H9 (cell line): ENCODE measurements at places on chromosomes 13 and 19. TPM values are rescaled to one million over a fixed set of nuclear protein-coding genes. Genes with fewer than 3 reads are reported as not detected.

GRCh38 chr13:77751513-77752456 is 54.3 kb downstream of the SLAIN1 start:
- DNase-seq = peak; percentile 41
- H3K27me3 ChIP-seq = no peaks in the 10 kb centered on the region
- H3K36me3 ChIP-seq = peaks cover 29% of the 10 kb centered on the region
- no peak overlapping the region for H3K4me3 ChIP-seq
- H3K4me1 ChIP-seq = no peaks in the 10 kb centered on the region; the same call in 1 of the 2 replicates

- H3K27me3 ChIP-seq = no peaks in the 10 kb centered on the region
- no peak overlapping the region for H3K4me3 ChIP-seq
- H3K36me3 ChIP-seq = peaks cover 4% of the 10 kb centered on the region; the same call in 1 of the 2 replicates
- H3K27ac ChIP-seq = no peak overlapping the region
- DNase-seq = no peak
These were observed 270.6 kb downstream of the PCDH20 start for GRCh38 chr13:61144834-61145593.

DNA sequence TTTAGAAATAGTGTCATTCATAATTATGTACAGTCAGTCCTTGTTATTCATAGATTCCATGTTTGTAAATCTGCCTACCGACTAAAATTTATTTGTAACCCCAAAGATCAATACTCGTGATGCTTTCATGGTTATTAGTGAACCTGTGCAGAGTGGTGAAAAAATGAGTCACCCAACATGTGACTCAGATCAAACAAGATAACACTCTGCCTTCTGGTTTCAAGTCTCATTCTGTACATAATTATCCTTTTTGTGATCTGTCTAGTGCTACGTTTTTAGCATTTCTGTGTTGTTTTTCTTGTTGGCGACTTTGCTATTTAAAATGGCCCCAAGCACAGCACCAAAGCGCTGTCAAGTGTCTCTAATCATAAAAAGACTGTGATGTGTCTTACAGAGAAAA is 274.7 kb downstream of the SUCLA2 start:
- no peaks in the 10 kb centered on the region for H3K27me3 ChIP-seq
- no peaks in the 10 kb centered on the region for H3K36me3 ChIP-seq
- H3K4me1 ChIP-seq = no peaks in the 10 kb centered on the region
- no peak overlapping the region for H3K27ac ChIP-seq
- no peak for DNase-seq
- H3K4me3 ChIP-seq = no peak overlapping the region

- no peak within 1 kb of the TSS for H3K27ac ChIP-seq
- DNase-seq = peak; percentile 86
- peaks cover 6% of the 10 kb centered on the region; the same call in 1 of the 2 replicates for H3K27me3 ChIP-seq
- H3K36me3 ChIP-seq = peaks cover 11% of the 10 kb centered on the region
- peaks cover 4% of the 10 kb centered on the region; the same call in 1 of the 2 replicates for H3K4me1 ChIP-seq
These were observed at the start of gene SHISA2 for GRCh38 chr13:26051657-26052311. SHISA2 (minus strand) TSS chr13:26052016; CDS start chr13:26050975, 1,041 bp downstream.

DNA sequence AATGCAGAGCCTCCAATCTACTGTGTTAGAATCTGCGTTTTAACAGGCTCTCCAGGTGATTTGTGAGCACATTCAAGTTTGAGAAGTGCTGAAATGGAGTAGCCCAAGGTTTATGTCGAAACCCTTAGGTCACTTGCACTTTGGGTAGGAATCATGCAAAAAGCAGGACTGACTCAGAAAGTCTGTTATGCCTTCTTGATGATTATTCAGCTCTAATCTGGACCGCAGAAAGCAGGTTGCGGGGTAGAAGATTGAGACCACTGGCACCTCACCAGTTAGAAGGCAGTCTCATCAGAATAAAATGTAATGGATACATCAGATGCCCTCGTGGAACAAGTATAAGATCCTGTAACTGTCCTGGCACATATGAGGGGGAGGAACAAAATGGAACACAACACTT is 326.3 kb downstream of the DCLK1 start:
- no peak overlapping the region for H3K27ac ChIP-seq
- H3K36me3 ChIP-seq = no peaks in the 10 kb centered on the region
- DNase-seq = no peak
- H3K4me1 ChIP-seq = no peaks in the 10 kb centered on the region

The PCSK4 gene
- total RNA-seq = 5.8 and 9.1 TPM in 2 replicates
